Kidney glomerular epithelial cell (primary cell): ENCODE measurements at places on chromosomes 13 and 19.
A peak's percentile ranks its signal among the peaks of the same experiment; 100 is the strongest.

- no peak for DNase-seq
These were observed 433.7 kb downstream of the DIAPH3 start for GRCh38 chr13:59730026-59730425.

GRCh38 chr13:99208185-99208584 is 7.5 kb downstream of the UBAC2 start:
- no peak for DNase-seq

DNA sequence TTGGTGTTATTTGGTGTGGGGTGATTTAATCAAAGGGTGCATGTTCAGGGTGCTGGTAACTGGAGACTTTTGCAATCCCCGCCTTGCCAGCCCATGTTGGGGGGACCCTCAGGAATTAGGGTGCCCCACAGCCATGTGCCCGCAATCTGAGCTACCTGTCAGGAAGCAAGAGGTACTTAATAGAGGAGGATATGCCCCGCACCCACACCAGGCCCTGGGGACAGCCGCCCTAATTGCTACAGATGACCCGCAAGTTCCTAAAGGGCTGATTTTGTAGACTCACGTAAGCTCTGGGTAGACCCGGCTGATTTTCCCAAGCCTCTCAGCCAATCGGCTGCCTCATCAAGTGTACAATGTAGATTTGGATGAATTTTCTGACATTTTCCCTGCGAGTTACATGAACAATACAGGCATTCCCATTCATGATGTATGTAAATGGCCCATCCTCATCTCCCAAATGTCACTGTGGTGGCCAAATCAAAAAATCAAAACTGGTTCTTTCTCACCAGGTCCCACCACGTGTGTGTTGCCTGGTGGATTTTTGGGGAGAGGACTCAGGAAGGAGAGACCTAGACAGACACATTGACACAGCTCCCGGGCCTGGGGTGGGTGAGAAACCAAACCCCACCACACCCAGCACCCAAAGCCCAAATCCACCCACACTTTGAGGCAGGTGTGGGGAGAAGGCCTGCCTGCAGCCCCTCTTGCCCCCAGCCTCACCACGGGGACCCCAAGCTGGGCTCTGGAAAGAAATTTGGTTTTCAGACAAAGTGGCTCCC is 119.2 kb upstream of the SPACA7 start:
- DNase-seq = no peak

GRCh38 chr19:46863818-46864629 is 3.2 kb downstream of the ARHGAP35 start:
- peak; percentile 42 for DNase-seq

DNA sequence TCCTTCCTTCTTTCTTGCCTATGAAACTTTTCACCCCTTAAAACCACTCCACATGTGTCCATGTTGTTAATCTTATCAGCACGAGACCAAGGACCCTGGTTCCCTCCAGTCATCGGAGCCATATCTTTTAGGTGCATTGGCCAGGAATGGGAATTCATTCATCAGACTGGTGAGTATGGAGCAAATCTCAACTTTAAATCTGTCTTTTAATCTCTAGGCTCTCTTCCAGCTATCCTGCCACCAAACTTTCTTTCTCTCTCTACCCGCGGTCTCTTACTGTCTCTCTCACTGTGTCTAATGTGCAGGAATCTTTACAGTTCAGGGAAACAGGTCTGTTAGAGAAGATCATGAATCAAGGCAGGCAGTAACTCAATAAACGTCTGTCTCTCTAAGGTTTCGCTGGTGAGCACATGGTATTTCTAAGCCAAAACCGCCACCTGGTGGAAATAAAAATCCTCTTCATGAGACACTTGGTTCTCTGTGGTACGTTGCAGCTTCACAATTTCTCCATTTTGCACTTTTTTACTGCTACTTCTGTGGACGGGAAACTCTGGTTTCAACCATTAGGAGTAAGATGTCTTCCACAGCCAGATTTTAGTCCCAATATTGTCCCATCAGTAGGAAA is 16.1 kb downstream of the LGALS16 start:
- peak; percentile 52 for DNase-seq

GRCh38 chr13:103190841-103191240 is 124.6 kb upstream of the SLC10A2 start:
- DNase-seq = no peak

GRCh38 chr19:41443813-41444455 is 978 bp downstream of the ERICH4 start:
- DNase-seq = no peak

- no peak for DNase-seq
These were observed 13.4 kb downstream of the MISP start for GRCh38 chr19:764301-764700.

GRCh38 chr13:104597546-104598180 is 1531.4 kb upstream of the SLC10A2 start:
- no peak for DNase-seq

DNA sequence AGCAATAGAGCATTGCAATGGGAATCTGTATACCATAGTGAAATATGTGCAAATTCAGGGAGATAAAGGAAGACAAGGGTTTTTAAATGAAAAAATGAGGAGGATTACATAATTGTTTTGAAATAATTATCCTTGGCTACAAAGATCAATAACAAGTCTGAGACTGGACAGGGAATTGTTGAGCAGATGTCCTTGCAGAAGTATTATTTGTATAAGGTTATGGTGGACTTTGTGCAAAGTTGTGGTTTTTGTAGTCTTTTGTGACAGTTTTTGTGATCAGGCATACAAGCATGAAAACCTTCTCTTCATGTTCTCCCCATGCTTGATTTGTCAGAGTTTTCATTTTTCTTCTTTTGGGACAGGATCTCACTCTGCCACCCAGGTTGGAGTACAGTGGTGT is 25.3 kb upstream of the ZNF780A start:
- no peak for DNase-seq

GRCh38 chr13:44240611-44241145 is 132.9 kb upstream of the SERP2 start:
- no peak for DNase-seq

GRCh38 chr13:79936368-79937136 is 404.4 kb downstream of the SPRY2 start:
- peak; percentile 100 for DNase-seq

DNA sequence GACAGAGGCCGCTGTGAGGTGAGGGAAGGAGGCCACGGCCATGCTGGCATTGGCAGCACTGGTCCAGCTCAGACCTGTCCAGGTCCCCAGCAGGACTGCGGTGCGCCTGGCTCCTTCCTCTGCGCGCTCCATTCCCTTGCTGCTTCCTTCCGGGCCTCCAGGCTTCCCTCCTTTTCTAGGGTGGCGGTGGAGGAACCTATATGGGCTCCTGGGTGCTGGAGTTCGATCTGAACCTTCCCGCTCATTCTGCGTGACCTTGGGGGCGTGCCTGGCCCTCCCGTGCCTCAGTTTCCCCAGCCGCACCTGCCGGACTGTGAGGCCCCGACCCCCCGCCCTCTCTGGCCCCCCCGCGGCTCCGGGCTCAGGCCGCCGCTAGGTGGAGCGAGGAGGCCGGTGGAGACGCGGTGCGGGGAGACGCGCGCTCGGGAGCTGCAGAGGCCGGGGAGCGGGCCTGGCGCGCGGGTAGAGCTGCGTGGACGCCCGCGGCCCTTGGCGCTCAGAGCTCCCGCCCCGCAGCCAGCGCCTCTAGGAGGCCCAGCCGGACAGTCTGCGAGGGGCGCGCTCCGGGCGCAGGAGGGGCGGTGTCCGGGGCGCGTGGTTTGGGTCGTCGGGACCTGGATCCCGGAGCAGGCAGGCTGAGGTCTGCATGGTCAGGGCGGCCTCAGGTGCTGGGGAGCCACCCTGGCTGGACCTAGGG is 29.9 kb downstream of the EFNA2 start:
- DNase-seq = peak; percentile 15

- no peak for DNase-seq
These were observed 19.7 kb downstream of the ZNF536 start for GRCh38 chr19:30391554-30392551.

- no peak for DNase-seq
These were observed 19.6 kb upstream of the QTRT1 start for GRCh38 chr19:10681658-10682057.

- DNase-seq = no peak
These were observed 1.3 kb upstream of the TEKTIP1 start for GRCh38 chr19:3537438-3538240.

DNA sequence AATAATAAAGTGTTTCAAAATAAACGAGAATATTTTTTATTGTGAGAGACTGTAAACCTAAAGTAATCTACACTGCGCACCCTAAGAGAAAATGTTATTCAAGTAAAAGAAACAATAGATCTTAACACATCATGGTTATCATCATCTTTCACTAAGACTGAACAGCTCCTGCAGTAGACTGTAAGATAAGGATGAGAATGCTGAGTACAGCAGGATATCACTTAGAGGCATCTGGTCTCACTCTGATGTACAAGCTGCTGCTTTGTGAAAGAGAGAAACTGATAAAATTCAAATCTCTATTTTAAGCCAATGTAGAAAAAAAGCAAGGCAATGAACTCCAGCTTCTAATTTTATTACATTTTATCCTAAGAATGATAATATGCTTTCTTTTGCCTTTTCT is 261.7 kb upstream of the HTR2A start:
- DNase-seq = no peak
